Endothelial cell (in vitro differentiated cells): ENCODE measurements at places on chromosomes 2 and 18.

DNA sequence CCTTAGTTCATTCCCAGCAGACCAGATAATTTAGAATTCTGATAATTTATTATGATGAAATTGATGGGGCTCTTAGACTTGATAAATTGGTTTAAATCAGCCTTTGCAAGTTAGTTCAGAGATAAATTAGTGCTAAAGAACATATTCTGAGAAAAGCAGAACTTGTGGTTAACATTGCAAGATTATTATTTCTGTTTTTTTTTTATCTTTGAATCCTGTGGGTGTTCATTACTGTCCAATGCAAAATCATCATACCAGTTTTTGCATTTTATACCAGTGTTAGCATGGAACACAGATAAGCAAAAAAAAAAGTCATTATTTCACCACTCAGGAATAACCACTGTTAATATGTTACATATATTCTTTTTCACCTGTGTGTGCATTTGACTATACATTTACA is 9.1 kb downstream of the SEPTIN2 start:
- no peak for DNase-seq

GRCh38 chr2:70226781-70227180 is 21.6 kb downstream of the TIA1 start:
- DNase-seq: no peak

GRCh38 chr2:127081826-127082633 is 24.9 kb downstream of the BIN1 start:
- DNase-seq: no peak

DNA sequence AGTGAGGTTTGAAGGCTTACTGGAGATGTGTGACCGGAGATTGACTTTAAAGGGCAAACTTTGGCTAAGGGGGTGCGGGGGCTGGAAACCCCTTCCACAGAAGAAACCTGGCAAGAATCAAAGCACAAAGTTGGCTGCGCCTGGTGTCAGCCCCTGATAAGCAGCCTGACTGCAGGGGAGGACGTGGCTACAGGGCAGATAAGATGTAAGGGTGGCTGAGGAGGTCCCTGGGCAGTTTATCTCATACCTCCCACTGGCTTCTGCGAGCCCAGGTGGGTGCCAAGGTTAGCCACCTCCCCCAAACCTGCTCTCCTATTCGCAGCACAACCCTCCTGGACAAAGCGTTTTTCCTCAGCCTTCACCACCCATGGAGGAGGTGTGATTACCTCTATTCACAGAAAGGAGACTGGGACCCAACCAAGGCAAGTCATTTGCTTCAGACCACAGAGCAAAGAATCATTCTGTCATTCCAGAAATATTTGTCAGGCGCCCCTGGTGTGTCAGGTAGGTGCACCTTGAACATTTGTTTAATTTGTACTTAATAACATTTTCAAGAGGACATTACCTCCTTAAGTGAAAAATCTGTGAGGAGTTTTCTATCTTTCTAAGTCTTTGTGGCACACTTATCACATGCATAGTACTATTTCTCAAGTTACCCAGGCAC is 73.1 kb upstream of the IL1R1 start:
- no peak for DNase-seq

DNA sequence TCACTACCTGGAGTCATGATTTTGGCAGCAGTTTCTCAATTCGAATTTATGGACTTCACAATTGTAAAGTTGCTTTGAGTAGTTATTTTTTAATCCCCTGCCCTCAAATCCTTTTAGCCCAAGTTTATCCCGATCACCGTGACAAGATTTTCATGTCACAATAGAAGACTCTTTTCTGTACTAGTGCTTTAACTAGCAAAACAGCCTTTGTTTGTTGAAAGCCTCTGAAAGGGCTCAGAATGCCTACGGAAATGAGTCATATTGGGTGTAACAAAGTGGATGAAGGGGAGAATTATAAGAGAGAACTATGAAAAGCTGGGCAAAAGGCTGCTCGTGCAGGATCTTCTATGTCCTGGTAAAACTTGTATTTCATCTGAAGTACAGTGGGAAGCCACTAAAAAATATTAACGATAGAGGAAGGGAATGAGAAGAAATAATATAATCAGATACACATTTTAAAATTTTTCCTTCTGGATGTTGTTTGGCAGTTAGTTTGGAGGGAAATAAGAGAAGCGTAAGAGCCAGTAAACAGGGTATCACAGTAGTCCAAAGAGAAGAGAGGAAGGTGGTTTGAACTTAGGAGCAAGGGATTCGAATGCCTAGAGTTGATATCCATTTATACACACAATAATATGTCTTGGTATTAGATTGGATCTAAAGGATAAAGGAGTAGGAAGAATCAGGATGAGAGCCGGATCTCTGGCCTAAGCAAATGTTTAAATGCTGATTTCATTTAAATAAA is 114.9 kb downstream of the GALNT13 start:
- DNase-seq: no peak

DNA sequence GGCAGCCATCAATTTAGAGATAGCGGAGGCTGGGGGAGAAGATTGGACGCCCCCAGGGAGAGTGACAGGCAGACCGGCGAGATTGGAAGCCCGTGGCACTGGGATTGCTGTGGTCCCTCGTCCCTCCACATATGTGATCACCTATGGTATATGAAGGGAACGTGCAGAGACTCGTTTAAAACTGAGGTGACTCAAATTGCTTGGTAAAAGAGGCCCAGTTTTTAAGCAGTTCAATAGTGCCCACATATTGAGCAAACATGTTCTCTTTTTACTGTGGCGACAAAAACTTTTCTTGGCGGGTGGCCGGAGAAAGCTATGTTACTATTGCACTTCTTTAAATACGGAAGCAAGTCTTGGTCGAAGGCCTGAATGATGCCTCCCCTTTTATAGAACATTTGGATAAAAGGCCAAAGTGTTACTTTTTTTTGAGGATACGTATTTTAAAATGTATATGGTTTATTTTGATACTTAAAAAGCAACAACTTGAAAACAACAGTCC is 9.1 kb downstream of the B3GNT2 start:
- DNase-seq: no peak

DNA sequence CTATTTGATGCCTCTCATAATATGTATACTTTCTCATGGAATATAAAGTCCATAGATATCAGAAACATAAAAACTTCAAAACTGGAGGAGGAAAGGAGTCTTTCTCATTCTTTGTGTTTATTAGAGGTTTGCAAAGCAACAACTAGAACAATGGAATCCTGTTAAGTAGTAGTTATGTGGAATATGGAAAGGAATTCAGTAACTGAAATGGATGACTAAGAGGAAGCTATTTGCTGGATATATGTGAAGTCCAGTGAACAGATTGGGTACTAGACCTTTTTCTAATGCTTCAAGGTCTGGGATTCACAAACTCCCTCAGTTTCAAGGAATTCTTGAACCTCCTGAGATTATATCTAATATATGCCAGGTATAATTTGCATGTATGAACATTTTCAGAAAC is 353.6 kb upstream of the FANCL start:
- DNase-seq: no peak

GRCh38 chr2:219045937-219046550 is 4.7 kb upstream of the CFAP65 start:
- peak; percentile 82 for DNase-seq

- DNase-seq: peak; percentile 79
Observed at GRCh38 chr2:217943446-217944321, 59.1 kb downstream of the TNS1 start.

GRCh38 chr2:101912545-101912944 is 79.2 kb upstream of the IL1R2 start:
- DNase-seq: no peak

DNA sequence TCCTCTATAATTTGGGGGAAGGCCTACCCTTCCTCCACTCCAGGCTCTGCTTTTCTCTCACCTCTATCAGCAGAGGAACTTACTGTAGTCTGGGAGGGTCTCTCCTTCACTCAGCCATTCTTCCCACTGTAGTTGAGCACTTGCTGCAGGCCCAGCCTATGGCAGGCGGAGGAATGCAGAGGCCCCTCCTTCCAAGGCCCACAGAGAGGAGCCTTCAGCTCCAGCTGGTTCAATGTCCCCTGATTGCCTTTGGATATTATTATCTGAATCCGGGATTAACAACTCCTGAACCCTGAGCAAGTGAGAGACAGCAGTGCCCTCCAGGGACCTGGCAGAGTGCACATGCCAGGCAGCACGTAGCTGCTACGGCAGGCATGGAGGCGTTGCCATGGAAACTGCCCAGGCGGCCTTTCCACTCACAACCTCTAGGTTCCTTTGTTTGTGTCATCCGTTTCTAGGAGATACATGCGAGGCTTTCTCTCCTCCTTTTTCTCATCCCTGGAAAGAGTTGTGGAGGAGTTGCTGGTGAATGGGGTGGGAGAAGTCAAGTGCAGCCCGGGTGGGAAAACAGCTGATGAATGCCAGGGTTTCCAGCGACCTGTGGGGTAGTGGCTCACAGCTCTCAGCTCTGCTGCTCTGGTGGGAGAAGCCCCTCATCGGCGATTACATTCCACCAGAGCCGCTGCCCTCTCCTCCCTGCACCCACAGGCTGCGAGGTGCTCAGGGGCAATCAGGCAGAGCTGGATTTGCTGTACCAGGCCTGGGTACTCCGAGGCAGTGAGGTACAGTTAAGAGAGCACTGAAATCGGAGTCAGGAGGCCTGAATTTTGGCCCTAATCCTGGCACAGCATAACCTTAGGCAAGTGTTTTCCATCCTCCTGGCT is 55.3 kb upstream of the HK2 start:
- DNase-seq: peak; percentile 59

DNA sequence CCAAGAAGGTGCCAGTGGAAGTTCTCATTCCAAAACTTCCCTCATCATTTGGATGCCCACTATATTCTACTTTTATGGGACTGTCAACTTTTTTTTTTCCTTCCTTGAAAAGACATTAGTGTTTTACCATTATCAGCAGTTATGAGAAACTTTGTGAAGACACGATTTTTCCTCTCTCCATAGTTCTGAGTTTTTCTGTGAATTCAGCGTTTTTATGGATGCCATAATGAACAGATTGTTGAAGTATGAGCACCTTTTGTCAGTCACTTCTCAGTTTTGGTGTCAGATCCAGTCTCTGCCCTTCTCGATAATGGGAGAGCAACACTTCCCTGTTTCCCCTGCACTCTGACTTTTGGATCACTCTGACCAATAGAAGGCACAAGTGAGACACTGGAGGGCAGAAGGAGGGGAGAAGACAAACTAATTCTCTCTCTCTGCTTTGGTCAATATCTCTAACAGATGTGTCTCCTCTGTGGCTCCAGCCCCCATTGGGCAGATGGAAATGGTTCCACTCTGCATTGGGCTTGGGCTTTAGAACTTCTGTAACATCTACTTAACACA is 53.5 kb upstream of the FN1 start:
- no peak for DNase-seq

DNA sequence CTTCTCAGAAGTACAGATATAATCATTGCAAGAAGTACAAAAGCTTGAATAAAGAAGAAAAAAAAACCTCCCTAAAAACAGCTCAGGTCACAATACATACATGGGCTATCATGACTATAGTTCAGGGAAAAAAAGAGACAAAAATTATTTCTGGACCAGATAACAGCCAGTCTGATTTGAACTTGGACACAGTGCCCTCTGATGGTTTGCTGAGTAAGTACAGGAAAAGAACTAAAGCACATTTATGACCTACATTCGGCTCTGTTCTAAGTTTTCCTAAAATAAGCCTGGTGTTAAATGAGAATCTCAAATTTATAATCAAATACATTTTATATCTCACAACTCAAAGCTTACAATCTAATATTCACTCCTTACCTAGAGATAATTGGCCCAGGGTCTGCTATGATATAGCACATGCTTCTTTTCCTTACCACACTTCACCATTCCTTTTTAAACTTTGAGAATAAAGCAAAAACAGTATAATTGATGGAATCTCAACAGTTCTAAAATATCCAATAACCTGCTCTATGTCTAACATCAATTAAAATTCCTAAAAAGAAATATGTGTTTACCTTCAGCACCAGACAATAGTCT is 81.1 kb downstream of the RAPH1 start:
- peak; percentile 33 for DNase-seq

- no peak for DNase-seq
Observed at GRCh38 chr2:222504719-222505118, 80.4 kb downstream of the SGPP2 start.

- peak; percentile 72 for DNase-seq
Observed at GRCh38 chr2:20350041-20350712, 467 bp downstream of the PUM2 start.
